ENCODE measurements at places on chromosomes 2 and 18.

DNA sequence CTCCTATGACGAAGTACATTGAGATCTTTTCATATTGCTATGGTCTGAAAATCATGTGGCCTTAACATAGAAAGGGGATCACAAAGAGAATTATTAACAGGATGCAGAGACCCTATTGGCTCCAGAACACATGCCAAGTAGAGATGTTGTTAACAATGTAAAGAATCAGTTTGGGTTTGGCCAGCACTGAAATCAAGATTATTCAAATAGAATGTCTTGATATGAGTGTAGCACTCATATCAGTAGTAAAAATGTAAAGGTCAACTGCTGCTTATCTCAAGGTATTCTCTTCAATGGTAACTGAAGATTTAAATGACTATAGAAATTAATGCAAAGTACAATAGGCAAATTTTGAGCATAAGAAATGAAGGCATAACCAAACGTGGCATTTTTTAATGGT is 262.8 kb downstream of the PTH2R start:
- no peak for DNase-seq

DNA sequence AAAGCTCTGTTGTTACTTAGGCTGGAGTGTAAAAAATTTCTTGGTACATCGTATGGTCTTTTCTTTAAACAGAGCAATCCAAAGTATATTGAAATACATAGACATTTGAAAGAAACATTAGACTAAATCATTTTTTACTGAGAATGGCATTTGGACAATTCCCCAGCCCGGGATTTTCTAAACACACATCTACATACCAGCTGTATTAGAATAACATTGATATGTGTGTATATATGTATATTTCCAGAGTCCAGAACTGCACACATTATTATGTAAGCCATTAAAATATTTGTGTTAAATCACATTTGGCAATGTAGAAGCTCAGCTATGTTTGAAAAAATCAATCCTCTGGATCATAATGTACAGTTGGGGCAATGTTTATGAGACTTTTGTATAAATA is 1853.6 kb upstream of the LRRTM1 start:
- DNase-seq = no peak

DNA sequence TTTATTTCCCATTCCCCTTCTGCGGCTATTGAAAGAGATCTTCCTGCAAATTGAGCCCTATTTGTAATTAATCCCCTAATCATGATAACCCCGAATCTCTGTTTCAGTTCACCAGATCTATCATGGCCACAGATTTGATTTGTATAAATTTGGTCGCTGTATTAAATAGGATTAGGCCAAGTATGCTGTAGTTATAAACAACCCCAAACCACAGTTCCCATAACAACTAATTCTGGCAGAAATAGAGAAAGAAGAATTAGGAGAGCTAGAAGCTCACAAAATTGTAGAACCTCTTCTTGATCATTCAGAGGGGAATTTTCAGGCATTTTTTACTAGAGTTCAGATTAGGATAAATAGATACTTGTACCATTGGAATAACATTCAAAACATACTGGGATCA is 433.7 kb upstream of the TNP1 start:
- DNase-seq = no peak

- DNase-seq = no peak
Observed at GRCh38 chr18:42011053-42011452, 56.0 kb downstream of the PIK3C3 start.

- no peak for DNase-seq
Observed at GRCh38 chr2:212931271-212931670, 220.1 kb downstream of the IKZF2 start.

GRCh38 chr2:133025004-133025403 is 355.0 kb upstream of the LYPD1 start:
- DNase-seq = no peak

DNA sequence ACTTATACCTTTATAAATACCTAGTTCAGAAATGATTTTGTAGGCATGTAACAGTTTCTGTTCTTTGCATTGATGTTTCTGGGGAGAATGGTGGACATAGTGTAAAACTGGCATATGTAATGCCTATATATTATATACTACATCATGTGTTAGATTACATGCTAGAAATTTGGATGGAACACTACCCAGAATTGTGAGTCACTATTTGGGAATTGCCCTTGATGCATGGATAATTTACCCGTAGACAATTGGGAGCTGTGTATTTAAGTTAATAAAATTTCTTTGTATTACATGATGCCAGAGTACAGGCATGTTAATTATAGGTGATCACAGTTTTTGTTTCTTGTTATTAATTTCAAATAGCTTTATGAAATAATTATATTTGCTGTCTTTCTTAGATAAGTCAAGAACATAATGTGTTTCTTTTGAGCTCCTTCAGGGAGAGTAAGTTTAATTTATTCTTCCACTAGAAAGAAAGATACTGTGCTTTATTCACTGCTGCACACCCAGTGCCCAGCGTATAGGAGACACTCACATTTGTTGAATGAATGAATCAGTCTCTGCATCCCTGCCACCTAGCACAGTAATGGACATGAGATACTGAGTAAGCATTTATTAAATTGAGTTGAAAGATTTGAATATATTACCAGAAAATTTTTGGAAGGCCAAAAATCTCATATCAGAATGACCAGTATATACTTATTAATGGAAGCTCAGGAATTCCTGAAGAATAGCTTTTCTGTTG is 16.9 kb downstream of the ACSL3 start:
- no peak for DNase-seq

GRCh38 chr18:59263661-59264060 is 9.6 kb downstream of the RAX start:
- DNase-seq = no peak

- no peak for DNase-seq
Observed at GRCh38 chr18:46261799-46262198, 157.6 kb downstream of the HAUS1 start.

DNA sequence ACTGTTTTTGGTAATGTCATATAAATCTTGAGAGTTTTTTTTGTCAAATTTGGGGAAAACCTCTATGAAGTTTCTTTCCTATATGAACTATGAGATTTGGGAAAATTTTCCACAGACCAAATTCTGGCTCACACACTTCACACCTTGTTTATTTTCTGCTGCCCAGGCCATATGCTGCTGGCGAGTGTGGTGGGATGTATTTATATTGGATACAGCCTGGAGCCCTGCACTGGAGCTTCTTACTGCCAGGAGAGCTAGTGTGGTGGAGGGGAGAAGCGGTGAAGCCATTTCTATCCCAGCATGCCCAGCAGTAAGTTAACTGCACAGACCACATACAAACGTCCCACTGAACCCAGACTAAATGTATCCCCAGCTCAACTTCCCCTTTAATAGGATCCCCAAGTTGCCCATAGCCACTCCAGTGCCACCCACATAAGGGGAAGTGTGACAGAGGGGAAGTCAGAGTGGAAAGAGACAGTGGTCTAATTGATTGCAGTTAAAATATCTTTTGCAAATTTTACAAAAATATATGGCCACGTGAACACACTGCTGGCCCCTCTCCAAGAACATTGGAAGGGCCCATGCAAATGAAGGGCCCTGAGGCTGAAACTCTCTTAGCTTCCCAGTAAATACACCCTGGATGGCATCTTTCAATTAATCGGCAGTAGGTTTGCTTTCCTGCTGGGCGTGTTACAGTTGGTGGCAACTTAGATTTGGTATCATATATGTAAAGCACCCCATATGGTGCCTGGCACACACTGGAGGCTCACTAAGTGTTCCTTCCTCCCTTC is 146.6 kb upstream of the ITGA6 start:
- DNase-seq = no peak

GRCh38 chr2:132815516-132815915 is 145.5 kb upstream of the LYPD1 start:
- DNase-seq = no peak

DNA sequence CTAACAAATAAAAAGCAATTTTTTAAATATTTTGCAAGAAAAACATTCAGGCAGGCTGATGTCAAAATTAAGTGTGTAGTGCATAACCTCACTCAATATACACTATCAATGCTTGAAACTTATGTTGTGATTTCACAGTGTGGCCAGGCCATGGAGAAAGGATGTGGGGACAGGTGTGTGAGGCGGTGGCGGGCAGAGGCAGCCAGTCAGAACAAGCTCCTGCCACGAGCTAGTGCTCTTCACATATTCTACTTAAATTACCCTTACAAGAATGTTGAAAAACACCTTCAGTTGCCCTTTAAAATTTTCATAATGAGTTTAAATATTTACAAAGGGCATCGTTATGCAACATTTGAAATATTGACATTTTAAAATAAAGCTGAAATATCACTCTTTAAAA is 43.2 kb downstream of the CYB5A start:
- DNase-seq = no peak

GRCh38 chr2:2747797-2748301 is 416.8 kb upstream of the MYT1L start:
- DNase-seq = no peak

DNA sequence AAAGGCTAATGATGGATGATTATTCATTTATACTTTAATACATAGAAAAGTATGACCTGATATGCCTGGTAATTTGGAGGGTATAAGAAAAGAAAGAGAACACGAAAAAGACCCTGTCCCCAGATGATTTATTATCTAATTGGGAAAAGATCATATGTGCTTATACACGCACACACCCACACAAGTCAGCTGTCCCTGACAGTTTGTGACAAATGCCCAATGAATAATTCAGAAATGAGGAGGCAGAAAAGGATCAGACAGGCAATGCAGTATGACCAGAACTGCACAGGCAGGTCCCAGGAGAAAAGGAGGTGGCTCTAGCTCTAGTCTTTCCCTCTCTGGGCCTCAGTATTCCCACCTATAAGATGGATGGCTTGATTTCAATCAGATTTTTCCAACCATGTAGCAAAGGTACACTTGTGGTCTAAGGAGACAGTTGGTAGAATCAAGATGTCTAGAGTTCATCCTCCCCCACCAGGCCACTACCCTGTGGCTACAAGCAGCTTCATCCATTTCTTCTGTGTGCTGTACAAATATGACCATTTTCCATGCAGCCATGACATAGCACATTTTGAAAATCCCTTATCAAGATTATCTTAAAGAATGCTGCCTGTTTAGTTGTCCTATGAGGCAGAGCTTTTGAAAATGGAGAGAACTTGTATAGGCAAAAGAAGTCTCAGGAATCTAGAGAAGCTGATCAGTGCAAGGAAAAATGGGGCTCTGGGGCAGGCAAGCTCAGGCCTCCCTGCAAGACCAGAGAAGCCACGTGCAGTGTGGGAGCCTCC is 19.7 kb downstream of the CYRIA start:
- DNase-seq = no peak

GRCh38 chr2:198905881-198906612 is 551.7 kb downstream of the SATB2 start:
- no peak for DNase-seq

- DNase-seq = no peak
Observed at GRCh38 chr18:52902188-52902587, 562.2 kb downstream of the DCC start.

DNA sequence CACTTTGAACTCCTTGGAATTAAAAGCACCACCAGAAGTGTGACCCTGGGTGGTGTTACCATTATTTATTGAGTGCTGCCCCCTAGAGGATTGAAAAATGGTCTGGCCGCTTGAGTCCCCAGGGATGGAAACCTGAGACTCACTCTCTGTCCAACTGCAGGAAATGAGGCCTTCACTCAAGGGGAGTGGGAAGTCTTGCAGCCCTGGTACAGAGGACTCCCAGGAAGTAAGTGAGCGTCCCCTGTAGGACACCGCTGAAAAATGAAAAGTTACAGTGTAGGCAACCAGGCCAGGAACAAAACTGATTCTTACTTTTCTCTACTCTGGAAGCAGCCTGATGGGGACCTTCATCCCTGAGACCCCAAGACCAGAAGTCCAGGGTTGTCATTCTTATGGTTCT is 2.2 kb upstream of the NRP2 start:
- peak; percentile 70 for DNase-seq

DNA sequence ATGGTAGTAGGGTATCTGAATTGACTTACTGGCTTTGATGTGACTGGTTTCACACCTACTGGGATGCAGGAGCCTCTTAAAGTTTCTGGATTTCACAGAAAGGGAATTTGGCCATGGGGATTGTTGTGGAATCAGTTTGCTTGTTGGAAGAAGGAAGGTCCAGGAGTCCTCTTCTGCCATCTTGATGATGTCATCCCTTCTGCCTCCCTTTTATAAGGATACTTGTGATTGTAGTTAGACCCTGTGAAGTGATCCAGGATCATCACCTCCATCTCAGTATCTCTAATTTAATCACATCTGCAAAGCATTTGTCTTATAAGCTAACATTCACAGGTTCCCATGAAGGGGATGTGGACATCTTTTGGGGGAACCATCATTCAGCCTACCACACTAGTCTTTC is 79.5 kb downstream of the CCDC138 start:
- no peak for DNase-seq

- DNase-seq = no peak
Observed at GRCh38 chr2:163800951-163801381, 65.2 kb upstream of the FIGN start.

DNA sequence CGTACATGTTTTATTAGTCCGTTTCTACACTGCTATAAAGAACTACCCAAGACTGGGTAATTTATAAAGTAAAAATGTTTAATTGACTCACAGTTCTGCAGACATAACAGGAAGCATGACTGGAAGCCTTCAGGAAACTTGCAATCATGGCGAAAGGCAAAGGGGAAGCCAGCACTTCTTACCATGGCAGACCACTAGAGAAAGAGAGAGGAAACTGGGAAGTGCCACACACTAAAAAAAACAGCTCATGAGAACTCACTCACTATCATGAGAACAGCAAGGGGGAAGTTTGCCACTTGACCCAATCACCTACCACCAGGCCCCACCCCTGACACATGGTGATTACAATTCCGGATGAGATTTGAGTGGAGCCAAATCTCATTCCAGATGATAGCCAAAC is 466.2 kb downstream of the IRS1 start:
- DNase-seq = no peak

DNA sequence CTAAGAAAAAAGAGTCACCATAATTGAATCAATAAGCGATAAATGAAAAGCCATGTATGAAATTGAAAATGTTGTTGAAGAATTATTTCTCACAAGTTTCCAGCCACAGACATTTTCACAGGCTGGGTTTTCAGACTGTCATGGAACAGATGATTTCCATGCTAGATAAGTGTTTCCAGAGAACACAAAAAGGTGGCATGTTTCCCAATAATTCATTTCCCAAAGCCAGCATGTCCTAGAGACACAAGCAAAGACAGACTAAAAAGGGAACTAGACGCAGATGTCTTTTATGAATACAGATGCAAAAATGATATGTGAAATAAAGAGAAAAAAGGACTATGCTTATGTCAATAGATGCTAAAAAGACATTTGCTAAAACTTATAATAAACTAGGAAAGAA is 255.1 kb downstream of the EIPR1 start:
- DNase-seq = peak; percentile 70

GRCh38 chr18:57856557-57857280 is 53.6 kb upstream of the ATP8B1 start:
- no peak for DNase-seq

GRCh38 chr2:192313773-192314172 is 119.0 kb upstream of the TMEFF2 start:
- DNase-seq = no peak

GRCh38 chr2:143936848-143937722 is 582.8 kb downstream of the ZEB2 start:
- peak; percentile 85 for DNase-seq

DNA sequence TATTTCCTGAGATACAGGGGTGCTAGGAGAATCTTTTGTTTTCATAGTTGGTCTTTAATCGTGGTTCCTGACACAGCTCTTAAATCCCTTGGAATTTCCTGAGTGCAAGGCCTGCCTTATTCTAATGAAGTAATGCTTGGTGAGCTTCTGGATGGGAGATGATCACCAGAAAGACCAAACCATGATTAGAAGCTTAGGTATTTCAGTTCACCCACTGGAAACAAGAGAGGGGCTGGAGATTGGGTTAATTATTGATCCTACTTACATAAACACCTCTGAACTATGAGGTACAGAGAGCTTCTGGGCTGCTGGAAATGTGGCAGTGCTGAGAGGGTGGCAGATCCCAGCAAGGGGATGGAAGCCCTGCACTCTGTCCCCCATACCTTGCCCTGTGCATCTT is 406.8 kb downstream of the THSD7B start:
- DNase-seq = no peak

All from SK-N-SH (cell line).